Bronchus fibroblast of lung (primary cell): ENCODE measurements at places on chromosomes 6 and 20. TPM values are rescaled to one million over a fixed set of nuclear protein-coding genes. Genes with fewer than 3 reads are reported as not detected.

PDE7B gene
- total RNA-seq = 5.6 and 6.6 TPM in 2 replicates

SLC17A3 gene
- total RNA-seq = not detected in 2 replicates

GSTA3 gene
- not detected in 2 replicates for total RNA-seq

EDN3 gene
- not detected in 2 replicates for total RNA-seq

NOTCH4 gene
- total RNA-seq = 2.0 and 2.5 TPM in 2 replicates

BPI gene
- total RNA-seq = not detected in 2 replicates

SIRPB2 gene
- not detected in 2 replicates for total RNA-seq

CALHM5 gene
- total RNA-seq = 1.5 TPM in 2 replicates

GID8 gene
- 16.5 and 17.5 TPM in 2 replicates for total RNA-seq

PDE10A gene
- total RNA-seq = 0.34 and 0.89 TPM in 2 replicates

TNF gene
- not detected in 2 replicates for total RNA-seq

PPP1R16B gene
- not detected in 2 replicates for total RNA-seq

HLA-G gene
- not detected in 2 replicates for total RNA-seq

AIF1 gene
- total RNA-seq = 0.15 TPM in 1 of 2 replicates, not detected in the other

EBF4 gene
- 0.34 and 0.45 TPM in 2 replicates for total RNA-seq

MMP24OS gene
- total RNA-seq = 32.8 and 35.5 TPM in 2 replicates

ZBTB12 gene
- total RNA-seq = 3.0 and 3.3 TPM in 2 replicates

ADGRF1 gene
- not detected in 2 replicates for total RNA-seq

SLC22A1 gene
- total RNA-seq = under 0.01 TPM in 1 of 2 replicates, not detected in the other

TFAP2D gene
- not detected in 2 replicates for total RNA-seq

SDCBP2 gene
- total RNA-seq = 0.74 and 0.84 TPM in 2 replicates

TMEM151B gene
- under 0.01 TPM in 1 of 2 replicates, not detected in the other for total RNA-seq

FAM120B gene
- 8.4 and 10.4 TPM in 2 replicates for total RNA-seq

FRMD1 gene
- total RNA-seq = not detected in 2 replicates

RSPO3 gene
- not detected in 2 replicates for total RNA-seq

MOCS1 gene
- 10.3 and 11.3 TPM in 2 replicates for total RNA-seq

LINC00237 gene
- not detected in 2 replicates for total RNA-seq

TGM3 gene
- not detected in 2 replicates for total RNA-seq

SLC22A16 gene
- 0.15 and 0.17 TPM in 2 replicates for total RNA-seq

LAMA5 gene
- total RNA-seq = 25.7 and 32.1 TPM in 2 replicates
